Esophagus squamous epithelium (tissue), 5 donors: ENCODE measurements at places on chromosomes 11 and 22.

DNA sequence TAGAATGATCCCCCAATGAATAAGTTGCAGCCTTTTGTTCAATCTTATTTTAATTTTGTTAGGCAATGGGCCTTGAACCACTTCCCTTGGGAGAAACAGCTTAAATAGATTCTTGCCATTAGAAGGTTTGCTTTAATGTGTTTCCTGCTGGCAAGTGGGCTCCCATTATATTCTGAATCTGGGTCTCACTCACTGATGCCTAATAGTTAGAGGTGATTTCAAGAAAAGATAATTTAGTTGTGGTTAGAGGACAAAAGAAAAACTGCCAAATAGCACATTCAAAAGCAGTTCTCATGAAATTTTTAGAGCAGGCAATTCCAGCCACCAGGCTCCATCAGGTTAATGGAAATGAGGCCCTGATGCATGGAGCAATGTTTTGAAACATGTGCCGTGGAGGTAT, 362.6 kb upstream of the CHORDC1 start:
- no peak for DNase-seq

GRCh38 chr11:70525006-70525405, 126.7 kb downstream of the CTTN start:
- DNase-seq: no peak

GRCh38 chr11:73177778-73178539, 35.8 kb upstream of the FCHSD2 start:
- peak; percentile 34 for DNase-seq

DNA sequence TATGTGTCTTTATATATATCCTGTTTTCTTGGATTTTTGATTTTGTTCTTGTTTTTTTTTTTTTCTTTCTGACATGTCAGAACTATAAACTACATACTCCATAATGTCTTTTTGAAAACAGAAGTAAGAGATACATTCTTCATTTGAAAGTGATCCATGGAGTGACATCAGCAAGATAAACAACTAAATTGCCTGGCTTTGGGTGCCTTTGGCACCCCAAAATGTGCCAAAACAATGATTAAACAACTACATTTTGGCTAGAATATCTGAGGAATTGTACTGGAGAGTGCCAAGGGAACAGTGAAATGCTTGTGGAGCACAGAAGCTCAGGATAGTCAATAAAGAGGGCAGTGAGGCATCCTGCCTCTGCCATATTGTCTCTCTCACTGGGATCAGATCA, 766.1 kb upstream of the ANO3 start:
- DNase-seq: no peak

GRCh38 chr11:72576661-72577060, 97.6 kb downstream of the PDE2A start:
- no peak for DNase-seq

DNA sequence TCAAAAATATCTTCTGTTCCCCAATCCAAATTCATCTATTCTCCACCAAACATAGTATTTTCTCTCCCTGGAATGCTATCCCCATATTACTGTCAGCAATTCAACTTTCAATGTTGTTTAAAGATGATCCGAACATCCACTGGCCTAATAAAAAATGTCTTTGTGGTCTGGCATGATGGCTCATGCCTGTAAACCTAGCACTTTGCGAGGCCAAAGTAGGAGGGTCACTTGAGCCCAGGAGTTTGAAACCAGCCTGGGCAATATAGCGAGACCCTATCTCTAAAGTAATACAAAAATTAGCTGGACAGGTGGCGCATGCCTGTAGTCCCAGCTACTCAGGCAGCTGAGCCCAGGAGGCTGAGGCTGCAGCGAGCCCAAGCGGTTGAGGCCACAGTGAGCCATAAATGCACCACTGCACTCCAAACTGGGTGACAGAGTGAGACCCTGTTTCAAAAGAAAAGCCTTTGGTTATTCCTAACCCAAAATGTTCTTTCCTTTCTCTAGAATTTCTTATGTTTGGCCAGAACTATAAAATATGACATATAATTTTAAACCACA, 29.8 kb downstream of the SIK3 start:
- no peak for DNase-seq

- DNase-seq: no peak
Observed at GRCh38 chr11:9820260-9820659, 156.4 kb downstream of the SWAP70 start.

DNA sequence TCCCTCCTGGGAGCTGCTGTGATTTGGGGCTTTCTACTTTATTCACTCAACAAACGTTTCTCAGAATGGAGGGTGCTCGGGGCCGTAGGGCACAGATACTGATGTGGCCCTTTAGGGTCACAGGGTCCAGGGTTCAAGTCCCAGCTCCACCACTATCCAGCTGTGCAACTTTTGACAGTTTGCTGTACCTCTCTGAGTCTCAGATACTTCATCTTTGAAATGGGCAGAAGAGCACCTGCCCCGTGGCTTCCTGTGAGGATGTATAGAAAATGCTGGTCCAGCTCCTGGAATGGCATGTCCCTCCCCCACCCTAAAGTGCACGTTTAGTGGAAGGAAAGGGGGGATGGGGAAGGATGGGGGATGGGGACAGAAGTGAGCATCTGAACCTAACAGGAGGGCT, 21.9 kb upstream of the PRR5 start:
- DNase-seq: no peak

DNA sequence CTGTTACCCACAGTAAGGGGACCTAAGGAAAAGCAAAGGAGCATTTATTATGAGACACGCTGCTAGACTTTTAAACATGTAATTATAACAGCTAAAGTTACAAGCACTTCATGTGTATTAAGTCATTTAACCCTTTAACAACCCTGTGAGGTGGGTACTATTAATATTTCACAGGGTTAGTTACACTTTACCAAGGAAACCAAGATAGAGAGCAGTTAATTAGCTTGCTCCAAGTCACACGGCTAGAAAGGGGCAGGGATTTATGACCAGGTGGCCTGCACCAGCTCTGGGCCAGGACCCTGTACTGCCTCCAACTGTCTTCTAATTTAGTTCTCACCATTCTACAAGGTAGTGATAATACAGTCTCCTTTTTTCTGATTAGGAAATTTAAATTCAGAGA, 74.9 kb downstream of the RPL27A start:
- no peak for DNase-seq

DNA sequence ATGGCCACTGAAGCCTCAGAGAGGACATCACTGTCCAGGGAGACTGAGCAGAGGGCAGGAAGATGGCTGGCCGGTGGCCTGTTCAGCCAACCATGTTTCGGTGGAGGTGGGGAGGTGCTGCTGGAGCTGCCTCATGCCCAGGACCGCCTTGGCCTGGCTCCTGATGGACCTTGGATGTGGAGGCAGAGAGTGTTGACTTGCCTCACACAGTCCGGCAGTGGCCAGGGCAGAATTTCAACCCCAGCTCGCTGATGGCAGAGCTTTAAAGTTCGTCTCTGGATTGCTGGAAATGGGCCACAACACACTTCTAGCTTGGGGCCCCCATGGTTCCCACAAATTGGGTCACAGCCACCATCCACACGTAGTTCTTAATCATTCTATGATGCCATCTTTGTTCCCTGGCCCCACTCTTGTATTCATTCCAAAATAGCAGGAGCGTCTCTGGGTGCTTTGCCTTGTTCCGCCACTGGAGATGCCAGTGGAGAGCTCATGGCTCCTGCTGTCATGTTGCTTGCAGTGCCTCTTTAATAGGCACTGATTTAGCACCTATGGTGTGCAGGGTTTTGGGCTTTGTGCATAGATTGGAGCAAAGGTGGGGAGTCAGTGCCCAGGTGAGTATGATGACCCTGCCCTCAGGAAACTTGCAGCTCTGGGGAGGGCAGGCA, 5.6 kb downstream of the MAPK8IP1 start:
- DNase-seq: no peak

DNA sequence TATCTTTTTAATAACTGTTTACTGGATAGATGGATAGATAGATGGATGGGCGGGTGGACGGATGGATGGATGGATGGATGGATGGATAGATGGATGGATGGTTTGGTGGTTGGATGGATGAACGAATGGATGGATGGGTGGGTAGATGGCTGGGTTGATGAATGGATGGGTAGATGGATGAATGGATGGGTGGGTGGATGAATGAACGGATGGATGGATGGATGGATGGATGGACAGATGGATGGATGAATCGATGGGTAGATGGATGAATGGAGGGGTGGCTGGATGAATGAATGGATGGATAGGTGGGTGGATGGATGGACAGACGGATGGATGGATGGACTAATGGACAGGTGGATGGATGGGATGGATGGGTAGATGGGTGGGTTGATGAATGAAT, 13.8 kb upstream of the SLC22A12 start:
- DNase-seq: no peak
